Activated T-cell treated with anti-CD3 and anti-CD28 coated beads for 48 hours (primary cell): ENCODE measurements at places on chromosomes 4 and X.

DNA sequence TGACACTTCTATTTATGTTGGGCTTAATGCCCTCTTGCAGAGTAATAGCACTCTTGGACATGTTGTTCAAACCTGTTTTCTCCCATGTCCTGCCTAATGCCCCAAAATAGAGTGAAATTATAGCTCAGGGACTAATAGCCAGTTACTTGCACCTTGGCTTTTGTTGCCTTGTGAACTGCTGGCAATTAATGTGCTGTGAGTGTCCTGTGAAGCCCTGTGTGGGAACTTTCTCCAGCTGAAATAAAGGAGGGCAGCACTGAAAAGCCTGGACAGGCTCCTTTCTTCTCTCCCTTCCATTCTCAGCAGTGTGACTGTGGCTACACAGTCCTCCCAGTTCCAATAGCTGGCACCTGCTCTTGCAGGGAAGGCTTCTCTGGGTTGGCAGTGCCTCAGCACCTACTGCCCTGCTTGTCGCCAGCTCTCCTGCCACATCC, 72.4 kb downstream of the DCLK2 start:
- DNase-seq: no peak

- no peak for DNase-seq
These were observed 33.6 kb upstream of the TAPT1 start for GRCh38 chr4:16259889-16260246.

GRCh38 chr4:101540336-101540735, 193.0 kb upstream of the PPP3CA start:
- DNase-seq: no peak

GRCh38 chrX:152819266-152819665, 11.3 kb downstream of the CETN2 start:
- no peak for DNase-seq

- DNase-seq: no peak
These were observed 1.0 kb upstream of the SLC6A8 start for GRCh38 chrX:153686711-153687110.

DNA sequence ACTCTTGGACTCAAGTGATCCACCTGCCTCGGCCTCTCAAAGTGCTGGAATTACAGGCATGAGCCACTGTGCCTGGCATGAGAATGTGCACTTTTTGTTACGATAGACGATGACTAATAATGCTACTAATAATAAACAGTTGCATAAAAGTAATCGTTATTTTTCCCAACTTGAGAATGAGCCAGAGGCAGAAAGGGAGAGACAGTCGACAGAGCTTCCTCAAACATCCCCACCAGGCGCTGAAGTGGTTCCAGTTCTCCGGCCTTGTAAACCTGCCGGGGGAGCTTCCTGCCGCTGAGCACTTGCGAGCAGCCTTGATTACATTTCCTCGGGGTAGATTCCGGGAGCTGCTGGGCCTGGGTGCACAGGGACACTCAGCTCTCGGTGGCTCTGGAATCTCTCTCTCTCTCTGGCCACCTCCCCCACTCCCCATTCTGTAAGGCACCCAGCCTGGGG, 8.9 kb upstream of the HTRA3 start:
- DNase-seq: no peak

GRCh38 chr4:84529169-84529751, 30.2 kb upstream of the NKX6-1 start:
- no peak for DNase-seq

DNA sequence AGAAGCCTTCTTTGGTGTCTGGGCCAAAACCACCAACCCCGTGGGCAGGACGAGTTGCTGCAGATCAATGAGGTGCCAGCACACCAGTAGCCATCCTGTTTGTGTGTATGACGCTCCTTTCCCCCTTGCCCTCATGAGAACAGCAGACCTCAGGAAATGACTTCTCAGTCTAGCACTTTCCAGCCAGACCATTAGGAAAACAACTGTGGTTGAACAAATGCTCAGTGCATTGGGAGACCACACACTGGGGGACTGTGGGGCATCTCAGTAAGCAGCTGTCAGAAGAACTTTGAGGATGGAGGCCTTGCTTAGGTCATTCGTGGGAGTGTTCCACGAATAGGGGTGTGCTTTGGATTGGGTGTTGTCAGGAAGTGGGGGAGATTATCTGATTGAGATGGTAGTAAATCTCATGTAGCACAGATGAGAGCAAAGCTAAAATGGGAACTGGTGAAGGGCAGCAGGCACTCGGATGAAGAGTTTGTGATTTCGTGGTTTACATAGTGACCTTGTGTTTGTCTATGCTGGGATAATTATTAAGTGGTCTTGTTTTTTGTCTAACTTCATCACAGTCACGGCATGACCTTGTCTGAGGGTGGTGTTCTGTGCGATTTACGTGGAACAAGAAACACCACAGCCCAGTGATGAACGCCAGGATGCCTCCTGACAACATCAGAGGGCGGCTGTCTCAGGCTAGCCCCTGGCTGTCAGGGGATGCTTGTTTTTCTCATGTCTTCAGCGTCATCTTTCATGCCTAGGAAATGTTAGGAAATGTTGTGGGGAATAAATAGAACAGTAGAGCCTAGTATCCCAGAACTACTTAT, 70.1 kb downstream of the USP46 start:
- peak; percentile 24 for DNase-seq

GRCh38 chr4:60724623-60725022, 475.5 kb upstream of the ADGRL3 start:
- no peak for DNase-seq

DNA sequence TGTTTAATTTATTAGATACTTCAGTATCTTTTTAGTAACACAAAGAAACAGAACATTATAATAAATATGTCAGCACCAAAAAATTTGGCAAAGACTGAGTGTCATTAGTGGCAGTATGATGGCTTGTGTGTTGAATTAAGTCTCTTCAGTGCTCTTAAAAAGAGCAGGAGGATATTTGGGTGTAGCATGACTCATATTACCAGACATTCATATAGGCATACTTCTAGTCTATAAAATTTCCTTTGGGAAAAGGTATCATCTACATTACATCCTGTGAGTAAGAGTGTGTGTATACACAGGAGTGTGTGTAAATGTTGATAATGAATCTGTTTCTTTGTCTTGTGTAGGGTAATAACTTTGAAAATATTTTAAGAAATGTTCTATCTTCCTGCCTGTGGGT, 135.7 kb downstream of the CNKSR2 start:
- DNase-seq: no peak

- DNase-seq: no peak
These were observed 8.5 kb upstream of the SPANXN4 start for GRCh38 chrX:143017272-143017671.

GRCh38 chr4:22721204-22721603, 28.5 kb downstream of the GBA3 start:
- DNase-seq: no peak

- DNase-seq: no peak
These were observed 368.1 kb downstream of the EPHA5 start for GRCh38 chr4:65302145-65302544.

DNA sequence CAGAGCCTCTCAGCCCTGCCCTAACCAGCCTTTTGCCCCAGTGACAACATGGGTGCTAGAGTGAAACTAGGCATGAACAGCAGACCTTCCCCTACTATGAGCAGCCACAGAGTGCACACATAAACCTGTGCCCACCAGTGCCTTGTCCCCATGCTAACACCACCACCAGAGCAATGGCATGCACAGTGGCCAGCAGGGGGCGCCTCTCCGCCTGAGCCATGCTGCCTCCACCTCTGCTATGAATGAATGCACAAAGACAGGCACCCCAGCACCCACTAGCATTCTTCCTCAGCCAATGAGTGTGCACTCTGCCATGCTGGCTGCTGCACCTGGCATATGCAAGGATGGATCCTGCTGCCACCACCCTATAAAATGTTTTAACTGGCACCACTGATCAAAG, 286.9 kb upstream of the FGF16 start:
- no peak for DNase-seq

DNA sequence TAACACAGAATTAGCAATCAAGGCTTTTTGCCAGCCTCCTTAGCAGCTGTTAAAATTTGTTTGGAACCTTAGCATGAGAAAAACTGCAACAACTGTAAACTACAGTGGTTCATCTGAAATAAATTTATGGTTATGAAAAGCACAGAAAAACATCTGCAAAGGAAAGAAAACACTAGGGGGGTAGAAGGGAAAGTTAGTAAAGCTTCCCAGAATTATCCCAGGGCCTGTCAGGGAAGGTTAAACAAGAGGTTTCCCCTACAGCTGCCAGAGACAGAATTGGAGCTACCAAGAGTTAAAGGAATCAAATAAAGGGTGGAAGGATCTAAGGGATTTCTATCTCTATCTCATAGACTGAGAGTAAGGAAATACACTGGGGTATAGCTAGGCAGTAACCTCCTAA, 234.7 kb upstream of the DIAPH2 start:
- DNase-seq: no peak

DNA sequence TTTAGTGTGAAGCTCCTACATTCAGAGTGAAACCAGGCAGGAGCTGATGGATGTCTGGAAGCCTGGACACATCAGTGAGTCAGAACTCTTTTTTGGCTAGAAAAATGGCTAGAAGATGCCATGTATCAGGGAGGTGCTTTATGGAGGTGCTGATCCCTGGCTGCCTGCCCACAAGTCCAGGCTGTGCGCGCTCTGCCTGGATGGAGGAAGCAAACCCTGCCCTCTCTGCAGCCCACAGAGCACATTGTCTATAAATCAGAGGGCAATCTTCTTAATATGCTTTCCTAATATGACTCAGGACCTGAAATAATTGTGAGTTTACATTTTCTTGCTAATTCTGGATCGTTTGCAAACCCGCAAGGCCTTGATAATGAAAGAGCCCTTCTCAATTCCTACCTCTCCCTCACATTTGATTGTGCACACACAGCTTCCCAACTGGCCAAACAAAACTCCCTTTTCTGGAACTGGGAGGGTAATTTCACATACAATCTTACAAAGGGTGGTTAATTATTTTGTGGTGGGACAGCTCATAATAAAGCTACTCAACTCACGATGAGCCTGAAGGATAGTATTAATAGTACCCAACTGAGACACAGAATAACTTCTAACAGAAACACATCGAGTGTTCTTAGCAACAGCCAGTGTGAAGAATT, 11.7 kb downstream of the MFAP3L start:
- DNase-seq: no peak
